Keratinocyte (primary cell): ENCODE measurements at places on chromosomes 3 and 15. TPM values are rescaled to one million over a fixed set of nuclear protein-coding genes. Genes with fewer than 3 reads are reported as not detected.

The GOLGA8N gene
- 0.25 to 2.1 TPM (median 0.87 TPM) in 3 replicates for polyA plus RNA-seq

DNA sequence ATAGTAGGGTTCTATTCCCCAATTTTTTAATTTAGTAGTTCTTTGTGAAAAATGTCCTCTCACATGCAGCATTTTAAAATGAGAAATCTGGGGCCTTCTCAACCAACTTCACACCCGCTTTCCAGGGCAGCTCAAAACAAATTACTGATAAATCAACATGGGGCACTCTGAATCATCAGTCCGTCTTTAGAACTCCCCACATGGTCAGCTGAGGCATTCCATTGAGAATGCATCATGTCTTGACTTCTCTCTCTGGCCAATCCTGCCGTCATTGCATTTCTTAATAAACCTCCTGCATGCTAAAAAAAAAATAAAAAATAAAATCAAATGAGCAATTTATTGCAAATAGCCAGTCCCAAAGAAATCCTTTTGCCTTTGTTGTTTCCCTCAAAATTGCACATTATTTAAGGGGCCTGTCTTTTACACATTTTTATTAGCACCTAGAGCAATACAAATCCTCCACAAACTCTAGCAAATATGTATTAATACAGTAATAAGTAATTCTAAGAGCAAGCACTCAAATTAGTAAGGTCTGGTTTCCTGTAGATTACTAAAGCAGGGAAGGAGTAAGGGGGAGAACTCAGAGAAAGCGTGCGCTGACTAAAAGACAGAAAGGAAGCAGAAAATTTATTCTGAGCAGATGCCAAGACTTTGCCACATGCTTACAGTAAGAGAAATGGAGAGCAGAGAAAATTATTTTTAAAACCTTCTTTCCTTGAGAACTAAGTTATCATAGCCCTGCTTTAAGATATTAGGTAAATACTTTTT is 175.7 kb downstream of the TNIK start:
- no peak overlapping the region for H3K4me3 ChIP-seq
- H3K27me3 ChIP-seq, result no peaks in the 10 kb centered on the region
- no peak overlapping the region for H3K27ac ChIP-seq
- DNase-seq, result no peak
- H3K4me1 ChIP-seq, result peaks cover 4% of the 10 kb centered on the region

GRCh38 chr3:145780301-145780700 is 380.7 kb downstream of the PLOD2 start:
- no peaks in the 10 kb centered on the region for H3K27me3 ChIP-seq

GRCh38 chr3:51729042-51729633 is 22.3 kb downstream of the GRM2 start:
- no peaks in the 10 kb centered on the region for H3K36me3 ChIP-seq
- peak; percentile 54 for DNase-seq
- no peaks in the 10 kb centered on the region for H3K27me3 ChIP-seq

GRCh38 chr3:195895078-195895860 is 13.1 kb downstream of the TNK2 start:
- peak overlapping the region; percentile 70 for H3K4me3 ChIP-seq
- H3K4me1 ChIP-seq, result peaks cover 36% of the 10 kb centered on the region

The EOMES gene
- 0.57 to 1.6 TPM (median 0.93 TPM) in 3 replicates for polyA plus RNA-seq

GRCh38 chr15:60395276-60396011 is 2.3 kb downstream of the ANXA2 start:
- peaks cover 21% of the 10 kb centered on the region for H3K36me3 ChIP-seq
- H3K27me3 ChIP-seq, result no peaks in the 10 kb centered on the region
- peak overlapping the region; percentile 97 for H3K4me3 ChIP-seq
- H3K27ac ChIP-seq, result peak overlapping the region; percentile 99
- peaks cover 59% of the 10 kb centered on the region for H3K4me1 ChIP-seq

GRCh38 chr3:182533394-182533793 is 259.9 kb upstream of the ATP11B start:
- H3K4me3 ChIP-seq, result no peak overlapping the region
- no peaks in the 10 kb centered on the region for H3K36me3 ChIP-seq
- no peak for DNase-seq
- no peak overlapping the region for H3K27ac ChIP-seq

DNA sequence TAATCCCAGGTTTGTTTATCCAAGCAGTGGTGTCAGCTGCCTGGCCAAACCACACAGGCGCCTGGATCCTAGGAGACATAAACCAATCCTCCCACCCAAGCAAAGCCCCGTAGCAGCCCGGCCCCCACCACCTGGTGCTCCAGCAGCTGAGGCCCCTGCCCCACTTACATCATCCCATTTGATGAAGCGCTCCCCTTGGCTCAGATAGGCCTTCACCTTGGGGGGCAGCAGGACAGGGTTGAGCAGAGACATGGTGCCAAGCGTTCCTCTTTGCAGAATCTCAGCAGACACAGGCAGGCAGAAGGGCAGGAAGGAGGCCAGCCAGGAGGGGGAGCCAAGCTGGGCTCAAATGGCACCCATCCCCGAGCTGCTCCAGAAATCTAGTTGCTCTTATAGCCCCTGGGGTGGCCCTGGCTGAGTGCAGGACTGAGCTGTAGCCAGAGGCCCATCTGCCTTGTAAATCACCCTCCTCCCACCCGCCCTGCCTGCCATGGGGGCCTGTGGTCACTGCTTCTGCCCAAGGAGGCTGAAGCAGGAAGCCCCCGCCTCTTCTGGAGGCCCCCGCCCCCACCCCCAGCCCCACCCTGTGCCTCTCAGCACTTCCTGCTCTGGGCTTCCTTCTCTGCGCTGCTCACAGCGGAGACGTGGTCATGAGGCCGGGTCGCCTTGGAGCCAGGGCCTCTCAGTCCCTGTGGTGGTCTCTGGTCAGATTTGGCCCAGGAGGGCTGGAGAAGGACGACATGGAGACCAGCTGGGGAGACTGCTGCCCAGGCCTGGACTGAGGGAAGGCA is at the start of gene PLCB2:
TSS of gene PLCB2 (minus strand) at position 515 of the 791 bp plus-strand sequence. CDS start at position 252, 263 bp downstream.
- H3K27ac ChIP-seq, result no peak within 1 kb of the TSS
- H3K4me3 ChIP-seq, result no peak within 1 kb of the TSS
- no peaks in the 10 kb centered on the region for H3K4me1 ChIP-seq

GRCh38 chr15:63727542-63727941 is 106.2 kb downstream of the HERC1 start:
- H3K4me3 ChIP-seq, result no peak overlapping the region
- DNase-seq, result no peak
- no peaks in the 10 kb centered on the region for H3K4me1 ChIP-seq
- no peaks in the 10 kb centered on the region for H3K27me3 ChIP-seq
- peaks cover 6% of the 10 kb centered on the region for H3K36me3 ChIP-seq

The CPNE4 gene
- polyA plus RNA-seq, result 0.08 to 0.44 TPM (median 0.24 TPM) in 3 replicates

- H3K27ac ChIP-seq, result no peak overlapping the region
- DNase-seq, result no peak
- no peaks in the 10 kb centered on the region for H3K36me3 ChIP-seq
- no peaks in the 10 kb centered on the region for H3K27me3 ChIP-seq
- peaks cover 5% of the 10 kb centered on the region for H3K4me1 ChIP-seq
These were observed 137.9 kb downstream of the NEO1 start for GRCh38 chr15:73190189-73190601.

- H3K4me3 ChIP-seq, result no peak overlapping the region
- DNase-seq, result peak; percentile 7
- no peaks in the 10 kb centered on the region for H3K4me1 ChIP-seq
- H3K27me3 ChIP-seq, result no peaks in the 10 kb centered on the region
- no peaks in the 10 kb centered on the region for H3K36me3 ChIP-seq
These were observed 596.7 kb downstream of the FGF12 start for GRCh38 chr3:192130534-192131132.

DNA sequence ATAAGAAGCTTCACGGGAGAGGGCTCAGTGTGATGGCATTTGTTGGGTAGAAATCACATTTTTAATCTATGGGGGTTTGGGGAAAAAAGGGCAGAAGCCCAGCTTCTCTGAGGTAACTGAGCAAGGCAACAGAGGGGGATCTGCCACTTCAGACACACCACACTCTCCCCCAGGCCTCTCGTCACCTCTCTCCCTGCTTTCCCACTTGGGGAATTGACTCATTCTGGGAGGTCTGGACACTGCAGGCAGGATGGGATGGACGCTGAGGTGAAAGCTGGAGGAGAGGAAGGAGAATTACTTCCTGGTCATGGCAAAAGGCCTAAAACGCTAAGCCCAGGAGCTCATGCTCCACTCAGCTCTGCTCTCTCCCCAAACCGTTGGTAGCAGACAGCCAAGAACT is 33.2 kb downstream of the MYO5C start:
- DNase-seq, result no peak
- peaks cover 6% of the 10 kb centered on the region for H3K4me1 ChIP-seq
- H3K27me3 ChIP-seq, result peaks cover 3% of the 10 kb centered on the region
- no peak overlapping the region for H3K27ac ChIP-seq
- no peaks in the 10 kb centered on the region for H3K36me3 ChIP-seq

DNA sequence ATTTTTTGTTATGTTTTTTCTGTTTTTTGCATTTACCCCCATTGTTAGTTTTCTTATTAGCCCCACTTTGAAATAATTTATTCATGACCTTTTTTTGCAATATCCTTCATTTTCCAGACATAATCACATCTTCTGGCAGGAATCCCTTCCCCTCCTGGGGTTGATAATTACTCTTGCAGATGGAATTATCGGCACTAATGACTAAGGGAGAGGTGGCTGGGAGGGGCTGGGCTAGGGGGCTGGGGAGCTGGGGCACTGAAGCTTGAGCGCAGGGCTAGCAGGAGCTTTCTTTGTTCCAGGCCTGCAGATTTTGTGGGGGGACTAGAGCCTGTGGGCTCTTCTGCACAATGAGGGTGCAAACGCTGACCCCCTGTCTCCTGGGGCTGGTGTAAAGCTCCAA is 77.8 kb downstream of the RAB11A start:
- no peak overlapping the region for H3K4me3 ChIP-seq
- DNase-seq, result no peak
- no peak overlapping the region for H3K27ac ChIP-seq
- no peaks in the 10 kb centered on the region for H3K36me3 ChIP-seq

The RSRC1 gene
- 6.1 to 11.7 TPM (median 11.1 TPM) in 3 replicates for polyA plus RNA-seq

The BFSP2 gene
- polyA plus RNA-seq, result not detected in 3 replicates

DNA sequence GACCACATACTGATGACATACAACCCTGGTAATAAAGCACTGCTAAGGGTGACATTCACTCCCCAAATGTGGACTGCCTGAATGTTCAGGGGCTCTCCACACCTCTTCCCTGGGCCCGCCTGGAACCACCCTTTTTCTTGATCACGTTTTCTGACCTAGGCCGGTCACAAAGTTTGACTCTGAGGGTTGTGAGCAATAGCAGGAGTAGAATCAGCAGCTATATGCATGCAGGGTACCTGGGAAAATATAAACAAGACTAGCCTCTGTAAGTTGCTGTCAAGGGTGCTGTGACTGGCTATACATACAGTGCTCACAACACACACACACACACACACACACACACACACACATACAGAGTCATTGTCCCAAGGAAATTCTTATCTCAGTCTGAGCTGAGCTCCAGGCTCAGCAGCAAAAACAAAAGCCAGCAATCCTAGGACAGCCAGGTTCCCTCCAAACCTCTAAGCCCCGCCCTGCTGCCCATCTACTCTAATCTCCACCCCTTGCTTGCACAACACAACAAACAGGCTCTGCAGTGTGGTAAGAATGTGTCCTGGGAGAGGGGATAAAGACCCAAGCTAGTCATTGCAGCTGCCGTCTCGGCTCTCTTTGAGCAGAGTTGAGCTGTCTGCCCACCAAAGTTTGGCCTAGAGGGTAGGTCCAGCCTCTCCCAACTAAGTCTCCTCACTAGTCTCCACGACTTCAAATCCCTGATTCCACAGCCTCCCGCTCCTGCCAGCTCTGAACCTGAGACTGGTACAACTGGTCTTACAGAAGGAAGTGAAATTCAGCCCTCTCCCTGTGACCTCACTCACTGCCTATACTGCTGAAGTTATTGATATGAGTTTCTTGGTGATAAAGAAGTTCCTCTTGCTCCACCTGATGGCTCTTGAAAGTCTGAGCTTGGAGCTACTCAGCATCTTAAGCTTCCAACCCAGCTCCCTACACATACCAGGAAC is 2.2 kb downstream of the BMF start:
- H3K4me3 ChIP-seq, result no peak overlapping the region
- H3K4me1 ChIP-seq, result peaks cover 57% of the 10 kb centered on the region
- H3K27me3 ChIP-seq, result no peaks in the 10 kb centered on the region
- H3K36me3 ChIP-seq, result no peaks in the 10 kb centered on the region

GRCh38 chr3:126972866-126973265 is 10.0 kb upstream of the PLXNA1 start:
- H3K27ac ChIP-seq, result no peak overlapping the region
- no peaks in the 10 kb centered on the region for H3K4me1 ChIP-seq
- H3K4me3 ChIP-seq, result no peak overlapping the region
- no peaks in the 10 kb centered on the region for H3K36me3 ChIP-seq

DNA sequence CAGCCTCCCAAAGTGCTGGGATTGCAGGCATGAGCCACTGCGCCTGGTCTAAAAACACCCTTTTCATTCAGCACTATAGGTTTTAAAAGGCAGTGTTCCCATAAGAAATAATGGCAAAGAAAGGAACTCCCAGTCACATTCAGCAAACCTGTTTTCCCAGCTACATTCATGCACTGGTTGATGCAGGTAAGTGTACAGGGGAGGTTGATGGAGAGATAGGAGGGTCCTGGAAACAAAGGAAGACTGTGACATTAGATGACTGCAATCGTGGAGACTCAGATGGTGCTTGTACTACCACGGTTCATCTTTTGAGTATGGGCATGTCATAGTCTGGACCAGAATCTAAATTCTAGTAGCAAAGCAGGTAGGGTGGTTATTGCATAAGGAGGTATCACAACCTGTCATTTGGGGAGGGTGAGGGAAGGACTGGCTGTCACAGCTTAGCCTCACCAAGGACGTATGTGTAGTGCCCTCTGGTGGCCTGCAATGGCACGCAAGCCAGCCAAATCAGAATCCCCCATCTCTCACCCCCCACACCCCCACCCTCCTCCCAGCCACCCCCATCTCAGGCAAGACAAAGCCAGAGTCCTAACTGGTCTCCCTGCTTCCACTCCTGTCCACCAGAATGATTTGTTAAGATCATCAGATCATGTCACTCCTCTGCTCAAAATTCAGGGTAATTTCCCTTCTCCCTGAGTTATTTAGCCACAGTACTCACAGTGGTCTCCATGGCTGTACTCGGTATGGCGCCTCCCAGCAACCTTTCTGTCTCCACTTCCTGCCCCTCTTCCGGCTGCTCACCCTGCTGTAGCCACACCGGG is 28.8 kb upstream of the UBL7 start:
- H3K4me1 ChIP-seq, result no peaks in the 10 kb centered on the region
- DNase-seq, result no peak
- no peak overlapping the region for H3K27ac ChIP-seq

- H3K36me3 ChIP-seq, result no peaks in the 10 kb centered on the region
- no peak overlapping the region for H3K27ac ChIP-seq
- H3K4me1 ChIP-seq, result peaks cover 66% of the 10 kb centered on the region
- H3K27me3 ChIP-seq, result no peaks in the 10 kb centered on the region
- H3K4me3 ChIP-seq, result no peak overlapping the region
These were observed 129.7 kb downstream of the TPRG1 start for GRCh38 chr3:189301479-189301878.

The CYP1A2 gene
- 0.04 to 0.09 TPM in 2 of 3 replicates, not detected in the other for polyA plus RNA-seq

The KLHDC8B gene
- 18.3 to 51.6 TPM (median 19.5 TPM) in 3 replicates for polyA plus RNA-seq
